ENCODE measurements at places on chromosomes 16 and 17.

GRCh38 chr17:77444984-77445759, 304.4 kb downstream of the SEC14L1 start:
- DNase-seq = no peak

DNA sequence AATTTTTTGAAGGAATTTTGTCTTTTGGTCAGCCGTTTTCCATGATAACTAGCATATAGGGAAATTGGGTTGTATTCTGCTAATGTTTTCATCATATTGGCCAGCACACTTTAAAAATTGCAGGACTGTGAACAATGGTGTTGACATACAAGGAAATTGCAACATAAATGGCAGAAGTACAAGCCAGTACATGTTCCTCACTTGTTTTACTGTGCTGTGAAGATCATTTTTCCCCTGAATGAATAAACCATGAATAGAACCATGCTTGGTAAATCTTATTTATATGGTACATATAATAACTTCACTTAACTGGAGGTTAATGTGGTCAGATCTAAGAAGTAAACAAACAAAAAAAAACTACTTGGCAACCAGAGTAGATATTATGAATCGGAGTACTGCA, 22.8 kb downstream of the OMG start:
- no peak for DNase-seq

DNA sequence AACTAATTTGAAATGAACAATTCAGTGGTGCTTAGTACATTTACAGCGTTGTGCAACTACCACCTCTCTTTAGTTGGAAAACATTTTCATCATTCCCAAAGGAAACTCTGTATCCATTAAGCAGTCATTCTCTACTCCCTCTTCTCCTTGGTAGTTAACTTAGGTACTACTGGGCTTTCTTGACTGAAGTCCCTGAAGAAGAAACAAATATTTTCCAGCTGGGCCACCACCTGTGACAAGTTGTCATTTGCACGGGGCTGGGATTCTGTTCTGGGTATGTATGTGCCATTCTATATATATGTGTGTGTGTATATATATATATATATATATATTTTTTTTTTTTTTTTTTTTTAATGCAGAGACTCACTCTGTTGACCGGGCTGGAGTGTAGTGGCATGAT, 15.4 kb upstream of the RMI2 start:
- no peak for DNase-seq

GRCh38 chr17:64400642-64401041, 10.0 kb upstream of the PECAM1 start:
- DNase-seq = no peak

GRCh38 chr17:44971776-44972483, 3.8 kb upstream of the C1QL1 start:
- DNase-seq = no peak

GRCh38 chr16:79082970-79083369, 517.6 kb downstream of the MAF start:
- DNase-seq = no peak

DNA sequence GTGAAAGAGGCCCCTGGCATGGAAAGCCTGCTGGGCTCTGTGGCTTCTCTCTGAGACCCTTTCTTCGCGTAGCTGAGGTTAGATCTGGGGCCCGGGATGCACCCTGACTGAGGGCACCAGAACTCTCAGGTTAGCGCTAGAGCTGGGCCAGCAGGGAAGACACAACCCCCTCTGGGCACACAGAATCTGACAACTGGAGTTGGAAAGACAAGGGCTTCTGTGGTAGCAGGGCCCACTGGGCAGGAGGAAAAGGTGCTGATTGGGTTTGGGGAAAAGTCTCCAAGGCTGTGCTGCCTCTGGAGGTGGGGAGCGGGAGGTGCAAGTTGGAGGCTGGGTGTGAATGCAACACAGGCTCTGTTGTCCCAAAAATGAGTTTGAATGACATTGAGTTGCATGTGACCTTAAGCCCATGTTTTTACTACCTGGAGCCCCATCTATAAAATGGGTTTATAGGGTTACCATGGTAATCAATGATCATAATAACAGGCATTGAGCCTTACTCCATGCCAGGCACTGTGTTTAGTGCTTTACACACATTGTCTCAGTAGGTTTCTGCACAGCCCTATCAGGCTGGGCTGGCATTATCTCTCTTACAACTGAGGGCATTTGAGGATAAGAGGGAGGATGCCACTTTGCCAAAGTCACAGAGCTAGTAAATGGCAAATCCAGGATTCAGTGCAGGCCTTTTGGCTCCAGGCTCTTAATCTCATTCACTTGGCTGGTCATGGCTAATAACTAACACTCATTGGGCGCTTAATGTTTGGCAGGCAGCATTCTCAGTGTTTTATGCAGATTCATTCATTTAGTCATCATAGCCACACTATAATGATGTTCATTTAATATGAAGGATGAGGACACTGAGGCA, 9.5 kb upstream of the IGFBP4 start:
- peak; percentile 78 for DNase-seq

GRCh38 chr16:9929836-9930235, 252.4 kb downstream of the GRIN2A start:
- no peak for DNase-seq

DNA sequence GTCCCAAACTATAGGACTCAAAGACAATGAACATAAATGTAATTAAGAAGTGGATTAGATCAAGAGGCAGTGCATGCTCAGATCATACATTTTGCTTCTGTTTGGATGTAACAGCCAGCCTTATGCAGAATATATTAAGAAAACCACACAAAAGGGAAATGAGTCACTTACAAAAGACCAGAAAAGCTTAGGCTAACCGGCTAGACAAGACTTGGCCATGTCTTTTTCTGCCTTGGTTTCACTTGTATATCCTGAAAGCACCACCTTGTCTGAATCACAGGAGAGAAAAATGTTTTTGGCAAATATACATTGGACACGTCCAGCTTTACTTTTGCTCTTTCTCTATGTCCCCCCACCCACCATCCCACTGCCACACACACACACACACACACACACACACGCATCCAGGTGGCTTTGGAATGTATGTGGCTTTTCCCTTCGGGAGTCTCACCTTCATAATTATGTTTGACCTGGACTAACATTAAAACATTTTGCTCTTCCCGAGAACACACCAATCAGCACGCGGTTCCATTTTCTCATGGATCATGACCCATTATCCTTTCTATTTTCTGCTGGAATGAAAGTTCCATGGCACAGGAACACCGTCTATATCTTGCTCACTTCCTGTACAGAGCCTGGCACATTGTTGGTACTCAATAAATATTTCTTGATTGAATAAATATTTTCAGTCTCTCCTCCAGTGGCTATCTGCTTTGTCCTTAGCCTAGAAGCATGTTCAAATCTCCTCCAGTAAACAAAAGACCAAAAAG, 64.6 kb downstream of the CDK5R1 start:
- no peak for DNase-seq

- DNase-seq = peak; percentile 90
Measured at GRCh38 chr17:2347805-2348685, 10.7 kb downstream of the SGSM2 start.

GRCh38 chr16:14095883-14096551, 24.9 kb downstream of the MRTFB start:
- no peak for DNase-seq

DNA sequence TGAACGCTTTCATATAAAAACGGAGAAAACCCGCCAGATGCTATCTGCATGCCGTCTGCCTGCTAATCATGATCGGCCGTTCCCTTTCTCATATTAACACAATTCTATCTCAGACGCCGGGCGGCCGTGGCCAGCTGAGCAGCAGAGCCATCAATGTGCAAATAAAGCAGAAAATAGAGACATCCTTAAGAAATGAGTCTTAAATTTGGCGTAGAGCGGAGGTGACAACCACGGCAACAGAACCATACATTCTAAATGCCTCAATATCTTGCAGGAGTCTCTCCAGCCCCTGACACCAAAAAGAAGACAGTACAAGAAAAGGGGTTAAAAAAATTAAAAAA, 2.7 kb upstream of the IRX5 start:
- DNase-seq = peak; percentile 58

DNA sequence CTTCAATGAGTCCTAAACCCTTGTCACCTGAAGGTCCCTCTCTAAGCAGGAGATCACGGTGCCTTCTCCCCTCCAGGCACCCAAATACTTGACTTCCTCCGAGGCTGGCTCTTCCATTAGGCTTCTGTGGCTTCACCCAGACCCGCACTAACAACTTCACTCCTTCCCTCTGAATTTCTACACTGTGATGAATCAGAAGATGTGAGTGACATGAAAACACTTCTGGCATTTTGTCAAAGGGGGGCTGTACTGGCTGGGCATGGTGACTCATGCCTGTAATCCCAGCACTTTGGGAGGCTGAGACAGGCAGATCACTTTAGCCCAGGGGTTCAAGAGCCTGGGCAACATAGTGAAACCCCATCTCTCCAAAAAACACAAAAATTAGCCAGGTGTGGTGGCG, 72.6 kb upstream of the CNEP1R1 start:
- DNase-seq = no peak

DNA sequence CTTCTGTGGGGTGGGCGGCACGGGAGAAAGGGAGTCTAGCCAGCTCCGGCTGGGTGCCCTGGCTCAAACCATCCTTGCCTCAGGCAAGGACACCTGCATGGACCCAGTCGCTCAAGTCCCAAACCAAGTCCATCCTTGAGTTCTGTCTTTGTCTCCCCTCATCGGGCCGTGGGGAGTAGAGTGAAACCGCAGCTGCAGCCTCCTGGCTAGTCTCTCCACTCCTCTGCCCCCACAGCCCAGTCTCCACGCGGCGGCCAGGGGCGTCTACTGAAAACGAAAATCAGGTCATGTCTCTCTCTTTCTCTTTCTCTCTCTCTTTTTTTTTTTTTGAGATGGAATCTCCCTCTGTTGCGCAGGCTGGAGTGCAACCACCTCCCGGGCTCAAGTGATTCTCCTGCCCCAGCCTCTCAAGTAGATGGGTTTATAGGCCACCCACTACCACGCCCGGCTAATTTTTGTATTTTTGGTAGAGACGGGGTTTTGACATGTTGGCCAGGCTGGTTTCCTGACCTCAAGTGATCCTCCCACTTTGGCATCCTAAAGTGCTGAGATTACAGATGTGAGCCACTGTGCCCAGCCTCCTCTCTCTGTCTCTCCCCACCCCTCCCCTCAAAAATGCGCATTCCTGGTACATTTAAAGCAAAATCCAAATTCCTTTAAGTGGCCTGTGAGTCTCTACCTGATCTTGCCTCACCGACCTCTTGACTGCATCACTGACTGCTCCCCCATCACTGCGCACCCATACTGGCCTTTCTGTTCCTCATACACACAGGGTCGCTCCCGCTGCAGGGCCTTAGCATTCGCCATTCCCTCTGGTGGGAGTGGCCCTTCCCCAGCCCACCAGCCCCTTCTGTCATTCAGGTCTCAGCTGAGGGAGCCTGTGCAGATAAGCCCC, 17.7 kb upstream of the RMI2 start:
- no peak for DNase-seq

DNA sequence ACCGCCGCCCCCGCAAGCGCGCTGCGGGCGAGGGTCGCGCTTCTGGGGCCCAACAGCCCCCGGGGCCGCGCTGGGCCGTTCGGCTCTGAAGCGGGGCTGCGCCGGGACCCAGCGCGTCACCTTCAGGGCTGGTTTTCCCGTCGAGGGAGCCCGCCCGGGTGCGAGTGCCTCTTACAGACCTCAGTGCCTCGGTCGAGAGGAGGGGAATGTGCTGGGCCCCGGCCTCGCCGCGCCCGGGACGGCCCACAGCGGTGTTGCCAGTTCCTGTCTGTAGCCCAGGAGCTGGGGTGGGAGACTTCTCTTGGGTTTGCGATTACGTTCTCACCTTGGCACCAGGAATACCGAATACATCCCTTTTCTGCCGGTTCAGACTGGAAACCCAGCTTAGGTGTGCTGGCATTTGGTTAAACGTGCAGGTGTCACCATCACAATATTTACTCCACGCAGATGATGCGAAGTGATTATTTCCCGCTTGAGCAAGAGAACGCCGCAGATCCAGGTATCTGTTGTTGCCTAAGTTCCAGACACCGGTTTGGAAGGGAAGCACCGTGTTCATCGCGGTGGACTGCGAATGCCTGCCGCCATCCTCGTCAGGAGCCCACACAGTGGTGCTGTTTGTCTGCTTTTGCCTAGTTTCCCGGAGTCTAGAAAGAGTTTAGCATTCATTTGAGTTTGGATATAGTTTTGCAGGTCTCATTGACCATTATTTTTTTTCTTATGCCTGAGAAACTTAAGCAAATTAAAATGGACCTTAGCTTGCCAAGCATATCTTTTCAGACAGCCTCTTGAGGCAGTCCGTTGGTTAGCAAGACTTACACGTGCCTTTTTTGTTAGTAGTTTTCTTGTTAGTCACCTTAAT, 914 bp downstream of the MAP1LC3B start:
- peak; percentile 73 for DNase-seq

DNA sequence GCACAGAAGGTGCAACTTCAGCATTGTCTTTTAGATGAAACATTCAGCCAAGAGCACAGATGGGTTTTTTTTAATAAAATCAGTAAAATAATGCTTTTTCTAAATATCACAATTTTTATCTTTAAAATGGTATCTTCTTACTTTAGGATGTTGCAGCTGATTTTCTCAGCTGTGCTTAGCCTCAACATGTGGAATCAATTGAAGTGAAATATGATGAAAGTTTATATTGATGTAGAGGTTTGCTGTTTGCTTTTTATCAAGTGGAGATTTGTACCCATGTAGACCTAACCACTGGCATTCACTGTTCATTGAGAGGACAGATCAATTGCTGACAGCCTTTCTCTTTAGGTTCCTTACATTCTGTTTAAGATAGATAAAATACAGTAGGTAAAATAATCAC, 107.8 kb downstream of the CYB561 start:
- no peak for DNase-seq

DNA sequence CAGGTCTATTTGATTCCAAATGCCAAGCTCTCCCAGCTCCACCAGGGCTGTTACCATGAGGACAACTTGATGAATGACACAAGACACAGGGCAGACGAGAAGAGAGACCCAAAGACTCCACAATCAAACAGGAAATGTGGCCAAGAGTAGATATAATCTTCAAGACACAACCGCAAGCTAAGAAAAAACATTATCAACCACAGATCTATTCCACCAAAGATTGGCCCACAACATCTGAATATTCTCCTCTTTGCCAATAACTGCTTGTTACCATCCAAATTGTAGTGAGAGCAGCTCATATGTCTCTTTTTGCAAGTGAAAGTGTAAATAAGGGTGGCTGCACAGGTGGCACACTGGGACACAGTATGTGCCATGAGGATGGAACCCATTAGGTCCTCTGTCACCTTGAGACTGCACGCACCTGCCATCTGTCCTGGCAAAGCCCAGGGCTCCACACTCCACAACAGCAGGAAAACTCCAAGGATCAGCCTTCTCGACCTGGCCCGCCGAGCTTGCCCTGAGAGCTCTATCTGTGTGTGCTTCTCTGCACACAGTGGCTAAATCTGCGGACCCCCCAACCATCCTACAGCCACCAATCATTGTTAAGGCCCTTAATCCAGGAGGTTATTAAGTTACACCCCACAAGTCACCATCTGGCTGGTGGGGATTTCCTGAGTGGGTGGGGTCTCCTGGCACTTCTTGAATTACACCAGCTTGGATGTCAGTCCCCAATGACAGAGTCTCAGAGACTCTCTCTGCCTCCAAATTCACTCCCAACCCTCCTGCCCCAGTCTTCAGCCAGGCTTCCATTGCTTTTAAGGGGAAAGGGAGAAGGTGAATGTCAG, 50.5 kb downstream of the DYNLRB2 start:
- DNase-seq = no peak

Data from ecto neural progenitor cell (in vitro differentiated cells).